Right kidney (tissue), 9 donors: ENCODE measurements at places on chromosomes 1 and 21.
A peak's percentile ranks its signal among the peaks of the same experiment; 100 is the strongest.

DNA sequence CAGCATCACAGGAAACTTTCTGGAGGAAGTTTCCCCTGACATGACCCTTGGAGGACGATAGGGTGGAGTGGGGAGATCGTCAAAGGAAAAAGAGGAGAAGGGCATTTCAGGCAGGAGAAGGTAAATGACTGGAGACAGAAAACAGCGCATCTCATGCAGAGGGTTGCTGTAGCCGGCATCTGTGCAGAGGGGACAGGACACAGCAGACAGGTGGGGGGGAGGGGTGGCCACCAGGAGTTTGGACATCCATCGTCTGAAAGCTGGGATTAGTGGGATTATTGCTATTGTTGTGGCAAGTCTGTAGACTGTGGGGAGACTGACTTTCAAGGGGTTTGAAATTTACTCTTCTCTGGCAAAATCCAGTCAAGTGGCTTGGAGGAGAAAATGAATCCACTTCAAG, 463.9 kb downstream of the OMA1 start:
- DNase-seq: no peak

DNA sequence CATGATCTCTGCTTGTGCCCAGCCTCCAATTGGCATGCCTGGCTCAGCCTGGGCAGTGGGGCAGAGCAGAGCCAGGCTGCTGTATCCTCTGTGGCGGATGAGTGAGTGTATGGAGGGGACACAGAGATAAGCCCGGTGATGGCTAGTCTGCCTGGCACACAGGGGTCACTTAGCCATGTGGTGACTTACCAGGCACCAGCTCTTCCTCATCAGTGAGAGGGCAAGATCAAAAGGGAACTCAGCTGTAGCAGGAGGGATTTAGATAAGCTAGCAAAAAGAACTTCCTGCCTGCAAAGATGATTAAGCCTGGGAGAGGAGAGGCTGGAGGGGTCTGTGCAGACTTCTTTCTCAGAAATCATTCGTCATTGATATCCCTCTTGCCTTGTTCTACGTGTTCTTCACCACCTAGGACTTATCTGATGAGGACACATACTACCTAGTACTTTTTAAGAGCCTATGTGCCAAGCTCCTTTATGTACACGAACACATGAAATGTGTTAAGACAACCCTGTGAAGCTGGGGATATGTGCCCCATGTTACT, 7.9 kb downstream of the KIF21B start:
- no peak for DNase-seq

GRCh38 chr1:65480684-65481405, 60.4 kb downstream of the LEPR start:
- DNase-seq: no peak

DNA sequence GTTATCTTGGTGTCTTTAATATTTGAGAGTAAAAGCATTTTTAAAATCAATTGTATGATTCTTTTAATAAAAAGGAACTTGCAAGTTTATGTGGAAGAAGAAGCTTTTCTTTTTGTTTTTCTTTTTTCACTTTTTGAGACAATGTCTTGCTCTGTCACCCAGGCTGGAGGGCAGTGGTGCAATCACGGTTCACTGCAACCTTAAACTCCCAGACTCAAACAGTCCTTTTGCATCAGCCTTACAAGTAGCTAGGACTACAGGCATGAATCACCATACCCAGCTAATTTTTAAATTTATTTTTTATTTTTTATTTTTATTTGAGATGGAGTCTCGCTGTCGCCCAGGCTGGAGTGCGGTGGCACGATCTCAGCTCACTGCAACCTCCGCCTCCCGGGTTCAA, 34.1 kb downstream of the CMPK1 start:
- DNase-seq: no peak

GRCh38 chr1:2431103-2431502, 18.7 kb upstream of the PEX10 start:
- no peak for DNase-seq

DNA sequence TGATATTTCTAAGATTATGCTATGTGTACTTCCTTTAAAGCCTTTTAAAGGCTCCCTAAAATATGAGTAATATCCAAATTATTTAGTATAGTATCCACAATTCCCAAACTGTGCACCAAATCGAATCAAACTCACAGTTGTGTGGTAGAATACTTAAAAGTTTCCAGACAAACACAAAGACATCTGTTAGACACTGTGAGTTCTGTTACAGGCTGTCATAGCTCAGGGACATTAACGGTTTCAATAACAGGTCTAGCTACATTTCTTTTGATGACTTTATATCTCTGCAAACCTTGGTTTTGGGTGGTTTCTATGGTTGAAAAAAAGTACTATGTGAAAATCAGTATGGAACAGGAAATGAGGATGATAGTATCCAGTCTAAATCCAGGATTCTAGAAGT, 36.9 kb upstream of the NEK7 start:
- no peak for DNase-seq

GRCh38 chr1:109109906-109110305, 4.0 kb upstream of the ELAPOR1 start:
- no peak for DNase-seq

GRCh38 chr1:178869119-178869697, 1.7 kb downstream of the ANGPTL1 start:
- no peak for DNase-seq

DNA sequence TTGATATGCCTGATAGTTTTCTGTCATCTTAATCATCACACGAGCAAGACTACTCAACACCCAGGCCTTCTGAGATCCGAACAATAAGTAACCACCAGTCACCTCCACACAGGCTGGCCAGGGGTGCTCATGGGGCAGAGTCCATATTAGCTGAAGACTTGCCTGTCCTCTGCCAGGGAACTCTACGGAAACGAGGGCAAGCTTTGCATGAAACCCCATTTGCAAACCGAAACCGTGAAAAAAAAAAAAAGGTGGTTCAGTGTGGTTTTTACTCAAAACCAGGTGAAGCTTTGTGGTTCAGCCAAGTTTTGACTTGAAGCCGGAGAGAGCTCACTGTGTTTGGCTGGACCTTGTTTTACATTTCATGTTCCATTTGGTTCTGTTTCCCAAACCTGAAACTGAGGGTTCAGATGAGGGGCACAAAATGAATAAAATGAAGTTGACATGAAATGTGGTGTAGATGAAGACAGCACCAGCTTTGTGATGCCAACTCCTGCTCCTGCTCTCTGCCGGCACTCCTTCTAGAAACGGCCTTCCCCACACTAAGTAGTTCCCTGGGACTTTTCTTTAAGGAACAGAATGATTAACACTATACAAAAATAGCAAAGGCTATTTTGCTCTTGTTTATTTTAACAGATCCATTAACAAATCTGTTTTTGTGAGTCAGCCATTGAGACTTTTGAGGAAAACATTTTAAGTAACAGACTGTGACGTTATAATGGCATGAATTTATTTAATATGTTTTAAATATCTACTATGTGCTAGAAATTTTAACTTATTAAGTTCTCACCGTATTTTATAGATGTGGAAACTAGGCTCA, 74.7 kb downstream of the RUNX1 start:
- no peak for DNase-seq

DNA sequence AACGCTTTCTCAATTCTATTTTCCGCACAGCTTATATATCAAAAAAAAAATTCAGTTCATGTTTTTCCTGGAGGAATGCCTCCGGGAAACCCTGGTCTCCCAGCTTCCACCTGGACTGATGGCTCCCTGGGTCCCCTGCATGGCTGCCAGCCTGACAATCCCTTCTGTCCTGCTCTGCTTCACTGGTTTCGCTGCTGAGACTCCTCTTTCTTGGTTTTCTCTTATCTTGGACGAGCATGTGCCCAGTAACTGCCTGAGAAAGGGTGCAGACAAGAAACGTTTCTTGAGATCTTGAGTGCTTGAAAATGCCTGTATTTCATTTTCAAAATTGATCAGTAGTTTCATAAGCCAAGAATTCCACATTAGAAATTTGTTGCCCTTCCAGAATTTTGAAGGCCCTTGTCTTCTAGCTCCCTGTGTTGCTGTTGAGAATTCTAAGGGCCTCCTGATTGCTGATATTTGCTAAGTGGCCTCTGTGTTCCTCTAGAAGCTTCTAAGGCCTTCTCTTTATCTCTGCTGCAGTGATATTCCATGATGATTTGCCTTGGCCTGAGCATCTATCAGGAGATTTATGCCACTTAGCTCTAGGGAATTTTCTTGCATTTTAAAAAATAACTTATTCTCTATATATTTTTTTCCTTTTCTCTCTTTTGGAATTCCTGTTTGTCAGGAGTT, 44.7 kb downstream of the ETS2 start:
- no peak for DNase-seq

- DNase-seq: no peak
Measured at GRCh38 chr1:224264321-224264720, 65.7 kb downstream of the NVL start.

DNA sequence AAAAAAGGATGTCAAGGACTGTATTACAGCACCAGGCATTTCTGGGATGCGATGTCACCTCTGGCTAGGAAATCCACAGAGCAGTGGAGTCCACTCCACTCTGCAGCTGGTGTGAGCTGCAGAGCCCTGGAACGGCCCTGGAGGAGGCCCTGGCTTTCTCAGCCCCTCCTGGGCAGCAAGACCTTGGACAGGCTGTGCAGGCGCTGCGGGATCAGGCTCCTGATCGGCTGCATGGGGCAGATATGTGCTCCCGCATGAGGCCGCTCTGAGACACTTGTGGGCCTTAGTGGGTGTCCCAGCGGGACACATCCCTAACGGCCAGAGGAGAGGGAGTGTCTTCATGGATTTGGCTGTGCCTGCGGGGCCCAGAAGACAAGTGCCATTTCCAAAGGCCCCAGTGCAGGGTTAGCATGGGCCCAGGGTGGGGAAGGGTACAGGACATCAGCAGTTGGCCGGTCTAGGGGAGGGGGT, 6.2 kb downstream of the DNMT3L start:
- DNase-seq: no peak

DNA sequence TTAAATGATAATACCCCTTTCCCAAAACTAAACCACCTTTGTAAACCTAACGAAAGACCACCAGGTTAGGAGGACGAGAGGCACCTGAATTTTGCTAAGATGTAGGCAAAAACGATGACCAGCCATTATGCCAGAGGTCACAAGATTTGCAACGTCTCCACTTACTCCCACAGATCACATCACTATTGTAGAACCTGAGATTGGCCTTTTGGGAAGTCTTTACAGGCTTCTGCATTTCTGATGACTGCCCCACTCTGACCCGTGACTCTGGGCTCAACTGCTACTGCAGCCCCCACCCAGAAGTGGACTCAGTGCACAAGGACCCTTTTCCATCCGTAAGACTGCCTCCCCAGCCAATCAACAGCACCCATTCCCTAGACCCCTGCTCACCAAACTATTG, 36.4 kb upstream of the COL6A2 start:
- no peak for DNase-seq

- DNase-seq: no peak
Measured at GRCh38 chr21:16427587-16428087, 697.9 kb downstream of the USP25 start.

DNA sequence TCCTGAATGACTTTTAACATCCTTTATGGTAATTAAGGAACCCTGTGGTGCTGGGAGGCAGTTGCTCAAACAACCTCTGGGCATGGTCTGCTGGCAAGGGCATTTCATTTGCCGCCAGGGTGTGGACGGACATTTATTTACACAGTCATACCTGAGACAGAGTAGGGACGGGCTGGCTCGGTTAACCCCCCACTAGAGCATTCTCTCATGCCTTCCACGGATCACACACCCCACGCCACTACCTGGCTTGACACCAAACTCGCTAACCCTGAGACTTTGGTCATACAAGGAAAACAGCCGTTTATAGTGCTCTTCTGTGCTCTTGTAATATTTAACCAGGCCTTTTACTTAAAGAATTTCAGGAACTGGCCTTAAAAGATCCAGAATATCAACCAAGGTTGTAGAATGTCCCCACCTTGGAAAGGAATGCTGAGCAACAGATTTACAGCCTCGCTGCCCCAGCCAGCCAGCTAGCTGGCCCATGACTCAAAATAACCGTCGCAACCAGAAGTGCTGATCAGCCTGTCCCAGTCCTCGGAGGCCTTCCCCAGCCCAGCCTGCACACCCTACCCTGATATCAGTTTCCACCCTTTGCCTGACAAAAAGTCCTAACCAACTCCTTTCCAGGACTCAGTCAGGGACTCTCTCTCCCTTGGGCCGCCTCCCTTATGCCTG, 6.5 kb upstream of the PDXK start:
- peak; percentile 69 for DNase-seq

DNA sequence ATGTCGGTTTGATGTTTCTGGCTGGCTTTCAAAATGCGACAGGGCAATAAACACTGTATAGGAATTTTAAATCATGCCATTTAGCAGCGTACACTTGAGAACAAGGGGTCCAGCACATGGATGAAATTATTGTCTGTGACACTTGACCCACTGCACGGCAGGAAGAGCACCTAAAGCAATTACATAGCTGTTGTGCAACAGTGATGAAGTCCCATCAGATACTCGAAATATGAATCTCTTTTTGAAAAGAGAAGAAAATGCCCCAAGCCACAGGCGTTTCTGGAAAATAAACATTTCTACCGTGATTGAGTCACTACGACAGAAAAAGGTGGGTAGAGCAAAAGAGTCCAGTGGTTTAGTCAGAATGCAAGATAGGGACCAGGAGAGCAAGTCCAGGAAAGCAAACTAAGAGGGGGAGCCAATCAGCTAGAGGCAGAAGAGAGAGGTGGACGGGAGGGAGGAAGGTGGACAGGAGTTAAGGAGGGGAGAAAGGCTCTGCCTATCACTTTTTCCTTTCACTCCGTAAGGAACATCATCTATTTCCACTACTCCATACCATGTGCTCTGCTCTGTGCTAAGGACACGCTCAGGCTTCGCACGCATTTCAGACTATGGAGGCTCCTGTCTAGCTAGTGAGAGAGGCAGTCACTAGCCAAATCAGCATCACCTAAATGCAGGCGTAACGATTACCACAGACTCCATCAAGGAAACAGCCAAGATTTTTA, 6.4 kb downstream of the DSCAM start:
- no peak for DNase-seq

DNA sequence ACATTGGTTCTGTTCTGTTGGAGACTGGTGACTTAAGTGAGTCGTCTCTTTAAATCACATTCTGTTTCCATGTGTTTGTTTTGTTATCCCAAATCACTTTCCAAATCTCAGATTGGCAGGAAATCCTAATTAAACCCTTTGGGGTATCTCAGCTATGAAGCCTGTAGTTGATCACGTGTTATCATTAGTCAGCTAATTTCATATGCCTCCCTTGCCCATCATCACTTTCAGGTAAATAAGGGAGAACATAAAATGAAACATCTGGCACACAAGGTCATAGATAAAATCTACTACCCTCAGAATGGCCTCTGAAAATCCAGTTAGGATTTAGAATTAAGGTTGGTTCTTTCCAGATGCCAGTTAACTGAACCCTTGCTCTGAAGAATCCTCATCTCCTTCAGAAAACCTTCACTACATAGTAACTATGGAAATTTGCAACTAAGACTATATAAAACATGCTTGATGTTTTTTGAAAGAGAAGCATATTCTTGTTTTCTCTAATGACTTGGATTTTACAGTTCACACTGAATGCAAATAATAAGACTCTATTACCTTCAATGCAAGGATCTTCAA, 401.5 kb downstream of the DSCAM start:
- no peak for DNase-seq

GRCh38 chr1:31717341-31717740, 13.5 kb upstream of the COL16A1 start:
- DNase-seq: no peak

GRCh38 chr1:84246213-84246612, 55.3 kb upstream of the SAMD13 start:
- no peak for DNase-seq
